WTC11 (cell line): ENCODE measurements at places on chromosomes 7 and 10.

DNA sequence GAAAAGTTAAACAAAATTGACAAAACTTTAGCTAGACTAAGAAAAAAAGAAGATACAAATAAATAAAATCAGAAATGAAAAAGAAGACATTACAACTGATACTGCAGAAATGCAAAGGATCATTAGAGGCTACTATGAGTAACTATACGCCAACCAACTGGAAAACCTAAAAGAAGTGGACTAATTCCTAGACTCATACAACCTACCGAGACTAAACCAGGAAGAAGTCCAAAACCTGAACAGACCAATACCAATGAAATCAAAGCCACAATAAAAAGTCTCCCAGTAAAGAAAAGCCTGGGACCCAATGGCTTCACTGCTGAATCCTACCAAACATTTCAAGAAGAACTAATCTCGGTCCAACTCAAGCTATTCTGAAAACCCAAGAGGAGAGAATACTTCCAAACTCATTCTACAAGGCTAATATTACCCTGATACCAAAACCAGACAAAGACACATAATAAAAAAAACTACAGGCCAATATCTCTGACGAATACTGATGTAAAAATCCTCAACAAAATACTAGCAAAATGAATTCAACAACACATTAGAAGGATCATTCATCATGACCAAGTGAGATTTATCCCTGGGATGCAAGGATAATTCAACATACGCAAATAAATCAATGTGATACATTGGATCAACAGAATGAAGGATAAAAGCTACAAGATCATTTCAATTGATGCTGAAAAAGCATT lies 20.3 kb downstream of the ELAPOR2 start:
- DNase-seq, result no peak

- no peak for DNase-seq
These were observed 705.0 kb downstream of the PARD3 start for GRCh38 chr10:34109952-34110702.

DNA sequence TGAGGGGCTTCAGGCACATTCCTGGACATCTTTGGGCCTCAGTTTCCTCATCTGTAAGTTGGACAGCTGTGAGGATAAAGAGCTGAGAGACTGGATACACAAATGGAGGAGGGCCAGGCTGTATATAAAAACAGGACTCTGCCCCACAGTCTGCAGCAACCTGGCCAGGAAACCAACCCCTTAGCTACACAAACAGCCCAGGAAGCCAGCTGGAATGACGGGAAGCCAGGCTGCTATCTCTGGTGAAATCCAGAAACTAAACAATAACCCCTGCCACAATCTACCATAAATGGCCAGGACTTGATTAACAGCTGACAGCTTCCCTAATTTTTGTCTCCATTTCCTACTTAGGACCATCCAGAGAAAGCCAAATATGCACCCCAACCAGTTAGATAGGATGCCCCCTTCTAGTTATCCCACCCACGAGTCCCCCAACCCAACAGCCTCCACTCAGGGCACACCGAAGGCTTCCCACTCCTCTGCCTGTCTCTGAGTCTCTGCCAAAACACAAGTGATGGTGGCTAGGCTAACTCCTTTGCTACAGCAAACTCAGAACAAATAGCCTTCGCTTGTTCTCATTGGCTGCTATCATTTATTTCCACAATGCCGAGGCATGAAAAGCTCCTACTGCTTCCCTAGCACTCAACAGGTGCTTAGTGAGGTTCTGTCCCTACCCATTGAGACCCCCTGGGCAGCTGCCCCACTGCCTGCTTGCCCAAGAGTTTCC lies 110.0 kb upstream of the TCF7L2 start:
- no peak for DNase-seq

DNA sequence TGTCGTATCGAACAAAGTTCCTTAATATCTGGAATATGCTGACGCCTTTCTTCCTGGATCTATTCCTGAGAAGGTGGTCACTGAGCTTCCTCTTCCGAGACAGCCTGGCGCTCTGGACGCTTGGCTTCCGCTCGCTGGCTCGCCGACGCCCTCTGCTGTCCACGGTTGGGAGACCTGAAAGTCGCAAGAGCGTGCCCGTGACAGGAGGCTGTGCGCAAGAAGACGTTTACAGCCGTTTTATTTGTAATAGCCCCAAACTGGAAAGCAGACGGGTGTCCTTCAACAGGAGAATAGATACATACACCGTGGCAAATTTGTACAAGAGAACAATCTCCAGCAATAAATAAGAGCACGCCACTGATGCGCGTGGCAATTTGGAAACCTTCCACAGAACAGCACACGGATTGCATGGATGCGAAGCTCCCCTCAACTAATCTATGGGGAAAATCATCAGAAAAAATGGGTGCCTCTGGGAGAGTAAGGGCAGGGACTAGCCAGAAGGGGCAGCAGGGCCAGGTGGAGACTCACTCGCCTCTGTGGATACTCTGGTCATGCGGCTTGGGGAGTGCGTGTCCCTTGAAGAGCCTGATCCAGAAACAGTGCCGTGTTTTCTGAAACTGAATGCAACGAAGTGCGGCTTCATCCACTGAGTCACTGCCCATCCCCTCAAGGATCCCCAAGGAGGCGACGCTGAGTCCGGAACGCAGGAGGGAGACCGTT lies 41.5 kb upstream of the BNIP3 start:
- peak; percentile 88 for DNase-seq

DNA sequence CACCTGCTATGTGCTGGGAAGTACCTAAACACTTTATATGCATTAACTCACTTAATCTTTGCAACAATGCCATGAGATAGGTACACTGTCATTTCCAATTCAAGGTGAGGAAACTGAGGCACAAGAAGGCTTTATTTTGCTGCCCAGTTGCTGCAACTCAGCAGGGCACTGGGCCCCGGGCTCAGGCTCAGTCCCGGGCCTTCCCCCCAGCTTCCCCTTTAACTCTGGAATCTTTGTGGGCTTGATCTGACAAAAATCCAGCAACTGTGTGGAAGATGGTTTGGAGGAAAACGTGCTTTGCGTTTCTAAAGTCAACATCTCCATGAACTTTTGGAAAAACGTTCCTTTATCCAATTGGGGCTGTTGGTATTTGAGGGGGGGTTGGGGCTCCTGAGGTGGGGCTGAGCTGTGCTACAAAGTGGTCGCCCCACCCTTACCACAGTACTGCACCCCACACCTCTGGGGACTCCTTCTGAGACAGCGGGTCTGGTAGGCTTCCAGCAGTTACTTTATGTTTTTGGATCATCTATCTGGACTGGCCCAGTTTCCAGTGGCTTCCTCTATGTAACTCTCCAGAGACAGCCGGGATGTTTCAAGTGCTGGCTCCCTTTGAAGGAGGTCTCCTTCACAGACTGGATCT lies 40.5 kb upstream of the CAMK1D start:
- DNase-seq, result no peak

DNA sequence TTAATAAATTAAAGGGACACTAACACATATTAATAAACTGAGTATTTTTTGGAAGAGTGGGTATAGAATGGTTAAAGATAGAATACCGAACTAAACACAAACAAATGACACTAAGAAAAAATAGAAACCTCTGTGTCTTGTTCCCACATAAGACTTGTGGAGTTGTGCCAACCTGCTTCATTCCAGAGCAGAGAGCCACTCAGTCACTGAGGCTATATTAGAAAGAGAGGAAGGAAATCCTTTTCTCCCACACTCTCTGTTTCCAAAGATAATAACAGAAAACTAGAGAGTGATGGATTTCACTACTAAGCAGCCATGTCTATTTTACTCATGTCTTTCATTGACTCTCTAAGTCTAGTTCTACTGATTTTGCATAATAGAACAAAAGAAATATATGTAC lies 26.0 kb downstream of the CTNNA3 start:
- DNase-seq, result no peak

DNA sequence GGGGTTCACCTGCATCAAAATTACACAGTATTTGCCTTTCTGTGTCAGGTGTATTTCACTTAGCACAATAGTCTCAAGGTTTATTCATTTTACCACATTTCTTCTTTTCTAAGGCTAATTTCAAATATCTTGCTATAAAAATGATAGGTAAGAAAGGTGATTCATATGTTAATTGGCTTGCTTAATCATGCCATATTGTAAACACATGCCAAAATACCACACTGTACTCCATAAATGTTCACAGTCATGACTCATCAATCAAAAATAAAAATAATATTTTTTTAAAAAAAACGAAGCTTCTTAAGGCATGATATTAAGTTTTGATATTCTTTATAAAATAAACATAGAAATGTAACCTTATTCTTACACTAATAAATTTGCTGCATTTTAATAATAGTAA lies 947.1 kb downstream of the GRM8 start:
- DNase-seq, result no peak

- no peak for DNase-seq
These were observed 57.5 kb upstream of the WIPI2 start for GRCh38 chr7:5132539-5132938.

DNA sequence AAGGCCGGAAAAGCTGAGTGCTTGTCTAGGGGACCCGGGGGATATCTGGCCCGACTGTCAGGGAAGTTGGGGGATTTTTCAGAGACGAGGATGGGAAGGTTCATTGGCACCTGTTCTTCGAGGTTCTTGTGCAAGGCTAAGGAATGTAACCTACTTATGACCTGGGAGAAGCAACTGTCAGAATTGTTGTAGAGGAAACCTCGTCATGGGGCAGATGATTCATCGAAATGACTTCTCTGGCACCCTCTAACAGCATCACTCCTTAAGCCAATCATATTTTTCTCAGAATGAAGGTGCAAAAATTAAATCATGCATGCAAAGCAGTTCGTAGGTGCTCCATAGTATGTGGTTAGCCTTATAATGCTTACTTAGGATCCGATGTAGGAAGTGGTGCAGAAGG lies 58.6 kb downstream of the PLXDC2 start:
- DNase-seq, result no peak

GRCh38 chr10:133160826-133161471 lies 930 bp downstream of the KNDC1 start:
- DNase-seq, result no peak

- DNase-seq, result peak; percentile 59
These were observed 449.6 kb downstream of the GRM8 start for GRCh38 chr7:126803060-126803665.

DNA sequence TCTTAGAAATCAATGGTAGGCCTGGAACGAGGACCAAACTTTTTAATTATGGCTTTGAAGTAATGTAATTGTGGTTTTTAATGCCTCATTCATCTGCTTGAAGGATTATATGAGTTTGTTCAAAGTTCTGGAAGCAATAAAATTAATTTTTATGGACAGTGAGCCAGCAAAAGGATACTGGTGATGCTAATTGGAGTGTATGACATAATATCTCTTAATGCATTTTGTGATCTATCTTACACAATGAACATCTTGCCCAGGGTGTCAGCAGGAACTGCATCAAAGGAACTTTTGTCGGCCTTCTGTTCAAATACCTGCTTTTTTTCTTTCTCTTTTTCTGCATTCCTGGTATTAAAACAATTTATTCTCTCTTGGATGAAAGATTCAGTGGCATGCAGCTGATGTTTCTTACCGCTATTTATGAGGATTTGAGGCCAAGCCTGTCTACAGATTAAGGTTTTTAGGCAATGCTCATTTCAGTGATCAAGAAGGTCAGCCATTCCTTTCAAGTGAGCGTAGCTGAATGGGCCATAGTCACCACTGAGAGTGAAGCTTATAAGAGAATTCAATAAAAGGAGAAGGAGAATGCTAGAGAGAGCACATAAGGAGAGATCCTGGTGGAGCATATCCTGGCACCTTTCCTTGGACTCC lies 974.8 kb downstream of the SORCS3 start:
- DNase-seq, result no peak

DNA sequence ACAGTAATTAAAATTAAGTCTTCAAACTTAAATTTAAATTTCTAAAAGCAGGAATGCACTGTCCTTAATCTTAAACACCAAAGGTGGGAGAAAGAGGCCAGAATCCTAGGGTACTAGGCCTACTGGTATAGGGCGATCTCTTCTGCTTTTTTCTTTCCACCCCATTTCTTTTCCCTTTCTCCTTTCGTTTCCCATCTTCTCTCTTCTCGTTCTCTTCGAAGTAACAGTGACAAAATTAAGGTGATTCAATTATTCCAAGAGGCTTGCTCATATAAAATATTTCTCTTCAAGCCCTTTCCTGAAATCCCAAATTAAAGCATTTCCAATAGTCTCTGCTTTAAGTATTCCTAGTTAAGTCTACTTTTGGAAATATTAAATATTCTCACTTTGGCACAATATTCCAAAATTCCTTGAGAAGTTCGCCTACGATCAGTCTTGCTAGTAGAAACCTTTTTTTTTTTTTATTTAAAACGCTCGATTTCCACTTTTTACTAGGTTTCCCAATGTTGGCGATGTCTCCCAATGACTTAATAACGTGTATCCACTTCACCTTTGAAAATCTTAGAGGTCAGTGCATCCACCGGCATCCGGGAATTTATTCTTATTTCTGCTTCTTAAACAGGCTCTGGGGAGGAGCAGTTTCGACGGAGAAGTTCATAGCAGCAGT lies 765 bp upstream of the LCOR start:
- no peak for DNase-seq

- DNase-seq, result no peak
These were observed 260.9 kb downstream of the SLC25A13 start for GRCh38 chr7:96061009-96061408.

- no peak for DNase-seq
These were observed 9.9 kb downstream of the IGFBP1 start for GRCh38 chr7:45898222-45898621.

GRCh38 chr7:127332880-127333279 lies 59.6 kb downstream of the ZNF800 start:
- no peak for DNase-seq

DNA sequence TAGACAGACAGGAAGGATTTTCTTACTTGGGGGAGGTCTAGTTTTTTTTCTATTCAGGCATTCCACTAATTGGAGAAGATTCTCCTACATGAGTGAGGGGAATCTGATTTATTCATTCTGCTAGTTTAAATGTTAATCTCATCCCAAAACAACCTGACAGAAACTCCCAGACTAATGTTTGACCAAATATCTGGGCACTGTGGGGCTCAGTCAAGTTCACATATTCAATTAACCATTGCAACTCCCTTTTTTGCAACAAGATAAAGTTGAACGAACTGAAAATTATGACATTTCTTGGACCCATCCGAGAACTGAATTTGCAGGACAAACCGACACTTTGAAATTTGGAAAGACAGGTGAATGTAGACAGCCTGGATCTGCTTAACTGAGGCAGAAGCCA lies 194.4 kb upstream of the PTER start:
- DNase-seq, result no peak

GRCh38 chr7:157493017-157493416 lies 156.2 kb downstream of the DNAJB6 start:
- DNase-seq, result no peak
